NCI-H510A treated with DMSO at 0.1 percent for 48 hours (cell line): ENCODE measurements at places on chromosomes 2 and 18.

DNA sequence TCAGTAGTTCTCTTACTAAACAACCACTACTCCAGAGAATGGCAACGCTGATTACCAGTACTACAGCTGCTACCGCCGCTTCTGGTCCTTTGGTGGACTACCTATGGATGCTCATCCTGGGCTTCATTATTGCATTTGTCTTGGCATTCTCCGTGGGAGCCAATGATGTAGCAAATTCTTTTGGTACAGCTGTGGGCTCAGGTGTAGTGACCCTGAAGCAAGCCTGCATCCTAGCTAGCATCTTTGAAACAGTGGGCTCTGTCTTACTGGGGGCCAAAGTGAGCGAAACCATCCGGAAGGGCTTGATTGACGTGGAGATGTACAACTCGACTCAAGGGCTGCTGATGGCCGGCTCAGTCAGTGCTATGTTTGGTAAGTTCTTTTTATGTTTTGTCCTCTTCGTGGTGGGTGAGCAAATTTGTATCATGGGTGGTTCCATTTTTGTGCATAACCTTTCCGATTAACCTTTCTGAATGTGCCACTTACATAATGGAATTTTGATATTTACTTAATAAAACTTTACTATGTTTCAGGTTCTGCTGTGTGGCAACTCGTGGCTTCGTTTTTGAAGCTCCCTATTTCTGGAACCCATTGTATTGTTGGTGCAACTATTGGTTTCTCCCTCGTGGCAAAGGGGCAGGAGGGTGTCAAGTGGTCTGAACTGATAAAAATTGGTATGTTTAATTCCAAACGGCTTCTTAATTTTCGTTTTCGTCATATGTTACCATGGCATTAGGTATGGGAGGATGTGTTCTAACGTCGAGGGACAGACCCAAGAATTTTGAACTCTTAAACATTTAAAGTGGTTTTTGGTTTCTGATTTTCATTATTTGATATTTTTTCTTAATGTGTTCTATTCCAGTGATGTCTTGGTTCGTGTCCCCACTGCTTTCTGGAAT lies 1.3 kb downstream of the SLC20A1 start:
- peak; percentile 43 for DNase-seq

DNA sequence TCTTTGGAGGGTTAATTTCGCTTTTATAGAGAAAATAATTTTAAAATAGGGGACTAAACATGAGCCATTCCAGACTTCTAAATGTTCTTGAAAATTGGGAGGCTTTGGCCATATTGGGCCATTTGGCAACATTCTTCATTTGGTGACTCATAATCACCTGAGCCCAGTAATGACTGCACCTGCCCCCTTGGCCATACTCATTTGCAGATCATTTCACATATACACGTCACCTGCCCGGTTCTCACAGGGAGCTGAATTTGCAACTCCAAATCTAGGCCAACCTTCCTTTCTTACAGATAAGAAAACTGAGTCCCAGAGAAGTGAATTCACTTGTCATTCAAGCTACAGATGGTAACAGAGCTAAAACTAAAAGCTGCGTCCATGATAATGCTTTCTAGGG lies 289.7 kb downstream of the EPHA4 start:
- no peak for DNase-seq

GRCh38 chr2:15892151-15892880 lies 48.0 kb upstream of the MYCN start:
- DNase-seq = no peak

DNA sequence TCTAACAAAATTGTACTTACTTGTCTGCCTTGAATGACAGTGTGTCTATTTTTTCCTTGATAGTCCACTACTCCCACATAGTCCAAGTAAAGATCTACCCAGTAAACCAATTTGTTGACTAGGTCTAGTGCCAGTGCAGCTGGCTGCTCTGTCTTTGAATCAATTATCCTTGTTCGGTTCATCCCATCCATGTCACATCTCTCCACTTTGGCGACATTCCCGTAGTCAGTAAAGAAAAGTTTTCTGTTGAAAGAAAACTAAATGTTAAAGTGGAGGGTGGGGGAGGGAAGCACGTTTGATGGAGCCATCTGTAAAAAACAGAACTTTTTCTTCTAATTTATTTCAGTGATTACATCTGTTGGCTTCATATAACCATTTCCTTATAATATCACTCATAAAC lies 1068.8 kb downstream of the LRP1B start:
- DNase-seq = no peak
